Motor neuron (in vitro differentiated cells): ENCODE measurements at places on chromosomes 1 and 21.

- peak; percentile 57 for ATAC-seq
These were observed 19.5 kb downstream of the FAAH start for GRCh38 chr1:46413596-46413985.

DNA sequence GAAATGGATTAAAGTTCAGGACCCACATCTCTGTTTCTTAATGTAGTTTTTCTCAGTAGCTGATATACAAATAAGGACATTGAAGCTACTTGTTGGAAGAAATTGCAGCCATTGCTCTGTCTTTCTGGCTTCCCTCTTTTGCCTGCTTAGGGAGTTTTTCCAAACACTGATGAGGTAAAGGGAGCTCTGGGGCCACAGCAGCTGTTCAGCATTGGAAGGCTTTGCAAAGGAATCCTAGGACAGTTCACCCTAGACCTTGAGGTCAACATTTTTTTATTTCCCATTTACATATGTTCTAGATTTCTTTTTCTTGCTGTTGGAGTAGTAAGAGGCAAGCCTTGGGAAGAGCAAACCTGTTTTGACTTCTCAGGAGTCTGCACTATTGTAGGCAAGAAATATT lies 126.9 kb upstream of the PLPPR5 start:
- ATAC-seq: no peak

DNA sequence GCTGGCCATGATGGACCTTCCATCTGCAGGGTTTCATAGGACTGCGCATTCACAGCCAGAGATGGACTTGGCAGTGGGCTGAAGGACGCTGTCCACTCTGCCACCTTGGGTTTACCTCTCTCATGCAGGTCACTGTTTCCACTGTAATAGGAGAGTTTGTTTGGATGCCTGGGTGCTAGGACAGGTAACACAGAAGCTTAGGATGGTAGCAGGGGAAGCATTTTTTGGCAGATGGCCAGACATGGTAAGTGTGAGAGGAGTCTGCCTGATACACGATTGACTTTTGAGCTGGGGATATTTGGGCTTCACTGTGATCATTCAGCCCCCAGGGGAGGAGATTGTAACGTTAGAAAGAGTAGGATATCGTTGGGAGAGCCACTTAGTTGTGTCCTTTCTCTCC lies 11.8 kb downstream of the PSEN2 start:
- no peak for ATAC-seq

DNA sequence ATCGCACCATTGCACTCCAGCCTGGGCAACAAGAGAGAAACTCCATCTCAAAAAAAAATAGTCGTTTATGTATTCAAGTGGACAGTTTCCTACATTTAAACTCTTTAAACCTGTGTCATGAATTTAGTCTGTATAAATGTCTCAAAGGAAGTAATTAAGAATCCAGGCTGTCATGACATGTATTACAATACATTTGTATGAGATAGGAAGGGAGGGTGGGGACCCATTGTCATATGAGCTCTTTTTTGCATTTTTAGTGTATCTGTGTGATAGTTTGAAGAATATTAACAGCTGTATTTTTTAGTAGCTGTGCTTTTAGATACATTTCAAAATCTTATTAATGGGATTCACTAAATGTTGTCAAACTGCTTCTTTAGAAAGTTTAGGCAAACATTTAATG lies 20.0 kb downstream of the DONSON start:
- no peak for ATAC-seq

- peak; percentile 88 for ATAC-seq
These were observed 59.6 kb upstream of the C1orf87 start for GRCh38 chr1:60133000-60133673.

DNA sequence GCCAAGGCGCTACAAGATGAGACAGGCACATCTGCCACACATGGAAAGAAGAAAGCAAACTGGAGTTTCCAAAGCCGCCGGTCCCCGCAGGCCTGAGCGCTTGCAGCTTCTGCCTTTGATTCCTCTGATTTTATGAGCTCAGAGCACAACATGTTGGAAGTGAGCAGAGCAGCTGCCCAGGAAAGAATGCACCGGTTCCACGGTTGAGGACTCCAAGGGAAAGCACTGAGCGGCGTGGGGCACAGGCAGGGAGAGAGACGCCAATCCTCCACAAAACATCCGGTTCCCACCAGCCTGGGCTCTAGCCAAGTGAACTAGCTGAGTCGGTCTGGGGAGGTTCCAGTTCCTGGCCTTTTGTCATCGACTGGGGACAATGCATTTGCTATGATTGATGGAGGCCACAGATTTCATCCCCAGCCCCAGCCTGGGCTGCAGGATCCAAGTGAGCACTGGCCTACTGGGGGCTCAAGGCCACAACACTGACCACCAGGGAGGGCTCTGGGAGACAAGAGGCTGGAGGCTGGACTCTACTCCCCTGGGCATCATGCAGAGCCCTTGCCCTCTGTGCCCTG lies 253.1 kb upstream of the IRF2BP2 start:
- peak; percentile 62 for ATAC-seq

DNA sequence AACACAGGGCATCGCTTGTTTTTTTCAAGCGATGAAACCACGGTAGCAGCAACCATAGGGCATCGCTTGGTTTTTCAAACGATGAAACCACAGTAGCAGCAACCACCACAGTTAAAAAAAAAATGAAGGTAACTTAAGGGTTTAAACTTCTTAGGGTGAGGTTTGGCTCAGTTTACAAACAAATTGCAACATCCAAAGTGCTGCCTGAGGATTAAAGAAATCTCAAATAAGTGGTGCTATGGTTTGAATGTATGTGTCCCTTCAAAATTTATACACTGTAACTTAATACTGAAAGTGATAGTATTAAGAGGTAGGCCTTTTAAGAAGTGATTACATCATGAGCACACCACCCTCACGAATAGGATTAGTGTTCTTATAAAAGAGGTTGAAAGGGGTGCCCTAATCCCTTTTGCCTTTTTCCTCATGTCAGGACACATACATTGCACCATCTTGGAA lies 6.4 kb upstream of the GBP5 start:
- no peak for ATAC-seq

- no peak for ATAC-seq
These were observed 462.8 kb downstream of the PTPRC start for GRCh38 chr1:199101635-199102034.

DNA sequence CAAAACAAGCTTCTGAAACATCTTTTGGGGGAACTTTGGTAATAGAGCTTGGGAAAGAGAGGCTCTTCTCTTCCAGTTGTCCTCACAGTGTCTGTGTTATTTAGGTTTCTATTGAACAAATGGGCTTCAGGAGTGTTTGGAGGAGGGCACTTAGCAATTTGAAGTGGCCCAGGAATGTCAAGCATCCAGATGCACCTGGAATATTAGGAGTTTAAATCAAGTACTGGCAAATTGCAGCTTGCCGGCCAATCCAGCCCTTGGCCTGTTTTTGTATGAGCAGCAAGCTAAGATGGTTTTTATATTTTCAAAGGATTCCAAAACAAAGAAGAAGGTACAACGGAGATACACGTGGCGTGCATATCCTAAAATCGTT lies 94.7 kb downstream of the CCDC185 start:
- ATAC-seq: no peak

- ATAC-seq: no peak
These were observed 1.9 kb downstream of the PSMG1 start for GRCh38 chr21:39181205-39181818.

DNA sequence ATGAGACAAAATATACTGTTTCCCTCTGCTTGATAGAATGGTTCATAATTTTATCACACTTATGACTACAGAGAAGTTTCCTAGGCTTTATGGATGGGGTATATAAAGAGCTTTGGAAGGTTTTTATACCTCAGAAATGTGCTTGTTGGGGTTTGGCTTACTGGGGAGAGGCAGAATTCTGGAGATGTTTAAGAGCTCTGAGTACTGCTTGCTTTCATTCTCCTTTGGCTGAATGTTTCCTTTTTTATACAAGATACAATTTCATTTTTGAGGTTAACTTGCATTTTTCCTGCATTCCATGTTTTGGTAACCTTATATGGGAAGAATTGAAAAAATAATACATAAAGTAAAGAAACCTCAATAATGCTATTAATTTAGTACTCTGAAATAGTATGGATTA lies 157.7 kb upstream of the COL11A1 start:
- ATAC-seq: no peak

DNA sequence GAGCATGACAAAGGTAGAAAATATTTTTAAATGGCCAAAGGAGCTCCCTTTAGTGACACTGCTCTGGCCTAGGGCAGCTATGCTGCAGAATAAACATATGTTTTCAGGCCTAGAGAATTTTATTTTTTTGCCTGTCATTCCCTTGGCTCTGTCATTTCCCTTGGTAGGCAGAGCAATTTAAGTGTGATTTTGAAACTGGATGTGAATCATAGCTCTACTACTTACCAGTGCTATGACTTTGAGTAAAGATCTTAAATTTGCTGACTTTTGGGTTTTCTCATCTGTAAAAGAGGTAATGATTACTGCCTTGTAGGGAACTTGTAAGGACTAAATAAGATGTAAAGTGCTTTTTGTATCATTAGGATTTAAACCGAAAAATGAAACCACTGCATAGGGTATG lies 189.0 kb upstream of the ZRANB2 start:
- no peak for ATAC-seq

DNA sequence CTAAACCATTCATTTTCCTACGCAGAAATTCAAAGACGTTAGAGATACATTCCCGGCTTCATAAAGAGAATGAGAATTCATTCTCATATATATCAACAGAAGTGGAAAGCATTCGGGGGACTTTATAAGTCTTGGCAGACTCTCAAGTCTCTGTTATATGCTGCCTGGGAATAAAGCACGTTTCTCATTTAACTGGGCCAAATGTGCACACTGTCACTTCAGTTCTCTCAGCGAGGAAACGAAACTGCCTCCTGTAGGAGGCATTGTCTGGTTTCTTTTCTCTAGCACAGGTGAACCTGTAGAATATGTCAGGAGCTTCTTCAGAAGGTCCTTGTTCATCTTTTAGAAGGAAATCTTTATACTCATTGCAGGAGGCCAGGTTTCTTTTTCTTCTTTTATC lies 367.6 kb downstream of the PTBP2 start:
- no peak for ATAC-seq

GRCh38 chr1:163897412-163898155 lies 575.8 kb downstream of the NUF2 start:
- peak; percentile 85 for ATAC-seq

DNA sequence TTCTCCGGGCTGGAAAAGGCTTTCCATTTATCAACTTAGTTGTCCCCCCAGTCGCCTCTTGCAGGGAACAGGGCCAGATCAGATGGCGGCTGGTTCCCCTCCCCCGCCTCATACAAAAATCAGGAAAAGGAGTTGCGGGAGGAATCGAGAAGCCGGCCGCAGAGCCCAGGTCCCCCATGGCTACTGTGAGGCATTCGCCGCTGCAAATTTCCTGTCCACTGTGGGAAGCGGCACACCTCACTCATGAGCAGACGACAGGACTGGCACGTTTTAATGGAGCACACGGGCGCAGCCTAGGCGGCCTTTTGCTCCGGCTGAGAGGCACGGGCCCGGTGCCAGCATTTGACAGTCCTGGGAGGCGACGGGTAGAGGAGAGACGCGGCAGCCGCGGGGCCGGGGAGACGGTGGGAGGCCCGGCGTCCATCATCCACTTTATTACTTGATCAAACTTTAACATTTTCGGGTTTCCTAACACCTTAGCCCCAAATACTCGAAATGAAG lies 1.1 kb downstream of the GNG4 start:
- ATAC-seq: peak; percentile 24

DNA sequence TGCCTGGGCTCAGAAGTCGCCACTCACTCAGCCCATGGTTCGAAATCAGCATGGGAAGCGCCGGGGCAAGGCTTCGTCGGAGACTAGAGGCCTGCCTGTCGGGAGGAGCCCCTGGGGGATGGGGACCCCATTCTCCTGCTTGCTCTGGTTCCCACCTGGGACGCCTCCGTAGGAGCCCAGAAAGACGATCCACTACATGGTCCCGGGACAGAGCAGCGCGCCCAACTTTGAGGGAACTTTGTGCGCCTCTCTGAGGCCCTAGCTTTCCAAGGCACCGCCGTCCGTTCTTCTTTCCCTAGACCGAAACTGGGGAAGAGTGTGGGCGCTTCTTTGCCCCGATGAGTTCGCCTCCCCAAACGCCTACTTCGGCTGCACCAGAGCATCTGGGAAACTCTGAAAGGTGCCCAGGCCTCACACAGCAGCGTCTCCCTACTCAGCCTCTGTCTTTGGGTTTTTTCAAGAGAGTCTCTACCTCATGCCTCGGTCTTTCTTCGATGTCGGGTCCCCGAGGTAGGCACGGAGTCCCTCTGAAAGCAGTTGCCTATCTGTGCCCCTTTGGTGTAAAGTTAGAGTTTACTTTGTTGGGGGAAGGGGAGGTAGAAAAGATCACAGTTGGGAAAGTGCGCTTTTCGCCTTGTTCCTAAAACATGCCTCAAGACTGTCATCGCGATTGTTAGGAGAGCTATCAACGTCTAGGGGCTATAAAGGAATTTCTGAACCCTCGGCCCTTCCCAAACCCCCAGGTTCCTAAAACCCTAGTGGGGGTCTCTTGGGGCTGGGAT lies 14.0 kb downstream of the NR5A2 start:
- ATAC-seq: no peak

GRCh38 chr1:228794173-228794572 lies 58.9 kb downstream of the RHOU start:
- no peak for ATAC-seq

GRCh38 chr1:119001181-119002027 lies 13.3 kb upstream of the TBX15 start:
- ATAC-seq: peak; percentile 24

- ATAC-seq: no peak
These were observed 6.1 kb downstream of the RNF223 start for GRCh38 chr1:1067860-1068516.

GRCh38 chr1:229694053-229694693 lies 68.1 kb downstream of the URB2 start:
- ATAC-seq: peak; percentile 59

- no peak for ATAC-seq
These were observed 85.3 kb downstream of the DHRS3 start for GRCh38 chr1:12532405-12533315.

- ATAC-seq: no peak
These were observed 232.8 kb downstream of the CHRM3 start for GRCh38 chr1:239619190-239619589.

DNA sequence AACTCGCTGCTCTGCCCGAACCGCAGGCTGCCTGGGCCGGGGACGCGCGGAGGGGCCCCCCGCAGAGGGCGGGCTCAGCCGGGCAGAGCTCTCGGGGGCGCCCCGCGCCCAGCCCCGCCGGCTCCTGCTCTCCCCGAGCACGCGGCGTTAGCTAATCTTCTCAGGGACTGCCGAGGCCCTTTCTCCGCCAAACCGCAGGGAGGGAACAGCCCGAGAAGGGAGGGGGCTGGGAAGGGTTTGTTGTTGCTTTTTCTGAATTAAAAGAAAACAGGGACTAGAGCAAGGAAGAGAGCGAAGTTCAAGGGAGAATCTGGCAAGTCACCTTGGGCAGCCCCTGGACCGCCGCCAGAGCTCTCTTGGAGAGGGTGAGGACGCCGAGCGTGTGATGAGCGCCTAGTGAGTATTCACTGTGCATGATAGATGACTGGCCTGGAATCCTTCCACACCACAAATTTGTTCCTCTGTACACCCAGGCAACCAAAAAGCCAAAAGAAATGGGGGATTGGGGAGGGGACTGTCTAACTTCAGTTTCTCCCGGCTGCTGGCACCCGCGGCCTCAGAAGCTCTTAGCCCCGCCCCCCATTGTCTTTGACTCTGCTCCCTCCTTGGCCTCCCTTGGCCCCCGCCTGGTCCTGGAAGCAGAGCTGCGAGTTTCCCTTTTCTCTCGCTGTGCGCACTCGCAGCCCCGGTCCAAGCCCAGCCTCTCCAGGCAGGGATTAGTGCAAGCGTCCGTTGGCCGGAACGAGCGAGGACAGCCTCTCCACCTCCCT lies 19.7 kb upstream of the LMX1A start:
- ATAC-seq: peak; percentile 84

- ATAC-seq: no peak
These were observed 4.6 kb upstream of the KCNA2 start for GRCh38 chr1:110610696-110611286.

- ATAC-seq: peak; percentile 35
These were observed 97.9 kb upstream of the RGS1 start for GRCh38 chr1:192477630-192478029.
